ENCODE measurements at places on chromosomes 6 and 20. TPM values are rescaled to one million over a fixed set of nuclear protein-coding genes. Genes with fewer than 3 reads are reported as not detected.

GPX5 gene
- not detected for total RNA-seq

JPH2 gene
- total RNA-seq, result not detected

RHAG gene
- not detected for total RNA-seq

POPDC3 gene
- total RNA-seq, result 161 TPM

CALHM4 gene
- total RNA-seq, result not detected

PGC gene
- total RNA-seq, result not detected

EDN1 gene
- 1.2 TPM for total RNA-seq

FOXC1 gene
- total RNA-seq, result 88.4 TPM

PRND gene
- total RNA-seq, result not detected

DEFB129 gene
- not detected for total RNA-seq

FAM209B gene
- total RNA-seq, result not detected

LTA gene
- not detected for total RNA-seq

OSBPL2 gene
- total RNA-seq, result 17.9 TPM

BCAS4 gene
- 84.7 TPM for total RNA-seq

FERMT1 gene
- 7.7 TPM for total RNA-seq

KHDC1 gene
- 0.14 TPM for total RNA-seq

GCM1 gene
- total RNA-seq, result not detected

SMLR1 gene
- total RNA-seq, result 1.1 TPM

ITCH gene
- total RNA-seq, result 44.3 TPM

CNR1 gene
- total RNA-seq, result 2.0 TPM

SUPT3H gene
- total RNA-seq, result 6.4 TPM

ILRUN gene
- total RNA-seq, result 46.1 TPM

CRISP3 gene
- total RNA-seq, result not detected

CCM2L gene
- 21.5 TPM for total RNA-seq

HEY2 gene
- total RNA-seq, result 3.2 TPM

TFAP2D gene
- not detected for total RNA-seq

All from Caki2 (cell line).